ENCODE measurements at places on chromosomes 13 and 19. TPM values are rescaled to one million over a fixed set of nuclear protein-coding genes. Genes with fewer than 3 reads are reported as not detected.

GRCh38 chr19:4957981-4958380 is 10.9 kb upstream of the KDM4B start:
- H3K4me3 ChIP-seq = no peak overlapping the region
- no peak for DNase-seq
- H3K27me3 ChIP-seq = no peaks in the 10 kb centered on the region
- no peaks in the 10 kb centered on the region for H3K36me3 ChIP-seq

GRCh38 chr13:73717632-73718031 is 416.6 kb downstream of the KLF12 start:
- DNase-seq = no peak
- no peaks in the 10 kb centered on the region for H3K4me1 ChIP-seq
- H3K27ac ChIP-seq = no peak overlapping the region
- no peaks in the 10 kb centered on the region for H3K27me3 ChIP-seq
- no peaks in the 10 kb centered on the region for H3K36me3 ChIP-seq

GRCh38 chr13:58254943-58255342 is 623.4 kb downstream of the PCDH17 start:
- no peaks in the 10 kb centered on the region for H3K36me3 ChIP-seq
- H3K4me1 ChIP-seq = no peaks in the 10 kb centered on the region
- H3K27ac ChIP-seq = no peak overlapping the region
- DNase-seq = no peak
- no peaks in the 10 kb centered on the region for H3K27me3 ChIP-seq
- no peak overlapping the region for H3K4me3 ChIP-seq

- H3K4me3 ChIP-seq = no peak overlapping the region
- no peak for DNase-seq
- no peaks in the 10 kb centered on the region for H3K4me1 ChIP-seq
- no peaks in the 10 kb centered on the region for H3K36me3 ChIP-seq
- no peak overlapping the region for H3K27ac ChIP-seq
Observed at GRCh38 chr13:70585109-70585508, 476.9 kb upstream of the KLHL1 start.

DNA sequence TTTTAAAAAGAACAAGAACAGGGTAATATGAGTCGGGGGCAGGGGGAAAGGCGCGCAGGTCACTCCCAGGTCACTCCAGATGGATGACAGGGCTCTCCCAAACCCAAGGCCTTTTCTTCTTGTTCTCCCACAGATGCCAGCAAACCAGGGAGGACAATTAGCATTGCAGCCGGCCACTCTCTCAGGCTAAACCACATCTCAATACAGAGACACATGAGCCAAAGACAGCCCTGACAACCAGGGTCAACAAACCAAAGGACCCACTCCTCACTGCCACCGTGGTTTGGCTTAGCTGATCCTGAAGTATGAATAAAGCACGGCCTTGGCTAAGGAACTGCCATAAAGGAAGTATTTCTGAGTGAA is 47.3 kb downstream of the LATS2 start:
- peaks cover 33% of the 10 kb centered on the region for H3K4me1 ChIP-seq
- H3K27ac ChIP-seq = peak overlapping the region; percentile 62
- H3K36me3 ChIP-seq = no peaks in the 10 kb centered on the region
- no peaks in the 10 kb centered on the region for H3K27me3 ChIP-seq
- no peak overlapping the region for H3K4me3 ChIP-seq

GRCh38 chr13:24053519-24054251 is 106.8 kb upstream of the SPATA13 start:
- no peak overlapping the region for H3K4me3 ChIP-seq
- H3K27me3 ChIP-seq = no peaks in the 10 kb centered on the region

- no peak for DNase-seq
- H3K4me3 ChIP-seq = no peak overlapping the region
Observed at GRCh38 chr19:4352701-4353121, 9.3 kb downstream of the MPND start.

The TMEM91 gene
- 19.7 TPM for total RNA-seq

The CCDC169 gene
- 4.1 TPM for total RNA-seq

Data from prostate gland (tissue), 2 donors.